ENCODE measurements at places on chromosomes 7 and 10. TPM values are rescaled to one million over a fixed set of nuclear protein-coding genes. Genes with fewer than 3 reads are reported as not detected.

The RASA4B gene
- 19.8 TPM for total RNA-seq

The FKBP6 gene
- total RNA-seq, result 0.11 TPM

DNA sequence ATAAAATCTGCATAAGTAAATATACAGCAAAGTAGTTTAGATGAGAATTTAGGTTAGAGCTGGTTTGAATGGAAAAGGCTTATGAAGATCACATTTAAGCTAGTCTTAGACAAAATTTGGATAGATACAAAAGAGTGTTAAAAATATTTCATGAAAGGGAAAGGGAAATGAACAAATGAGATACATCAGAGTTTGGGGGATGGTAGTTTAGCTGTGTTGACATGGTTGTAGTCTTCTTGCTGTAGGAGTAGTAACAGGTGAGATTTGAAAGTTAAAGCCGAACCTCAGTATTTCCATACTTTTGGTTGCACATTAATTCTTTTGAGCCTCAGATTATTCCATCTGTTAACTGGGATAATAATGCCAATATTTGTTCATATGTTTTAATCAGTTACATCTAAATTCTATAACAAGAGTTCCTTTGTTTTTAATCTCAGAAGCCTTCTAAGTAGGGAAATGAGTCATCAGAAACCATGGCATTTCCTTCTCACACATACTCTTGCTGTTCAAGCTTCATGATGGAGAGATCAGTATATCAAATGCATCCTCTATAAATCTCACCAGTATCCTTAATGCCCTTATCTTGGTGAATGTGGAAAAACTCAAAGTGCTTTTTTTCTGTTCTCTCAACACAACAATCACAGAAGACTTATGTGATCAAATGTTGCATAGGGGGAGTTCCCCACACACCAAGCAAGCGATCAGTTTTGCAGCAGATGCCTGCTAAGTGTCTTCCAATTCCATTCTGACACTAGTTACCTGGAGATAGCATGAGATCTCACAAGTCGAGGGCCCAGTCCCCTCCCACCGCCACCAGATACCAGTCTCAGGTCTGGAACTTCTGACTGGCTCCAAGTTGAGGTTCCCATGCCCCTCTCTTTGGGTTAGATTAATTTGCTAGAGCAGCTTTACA lies 84.7 kb downstream of the MAPK8 start:
- no peak for DNase-seq

GRCh38 chr7:150931199-150931869 lies 46.8 kb downstream of the KCNH2 start:
- peak; percentile 92 for DNase-seq

- no peak for DNase-seq
Measured at GRCh38 chr10:103793429-103793828, 61.9 kb downstream of the SH3PXD2A start.

GRCh38 chr7:17094963-17095574 lies 203.4 kb upstream of the AHR start:
- no peak for DNase-seq

DNA sequence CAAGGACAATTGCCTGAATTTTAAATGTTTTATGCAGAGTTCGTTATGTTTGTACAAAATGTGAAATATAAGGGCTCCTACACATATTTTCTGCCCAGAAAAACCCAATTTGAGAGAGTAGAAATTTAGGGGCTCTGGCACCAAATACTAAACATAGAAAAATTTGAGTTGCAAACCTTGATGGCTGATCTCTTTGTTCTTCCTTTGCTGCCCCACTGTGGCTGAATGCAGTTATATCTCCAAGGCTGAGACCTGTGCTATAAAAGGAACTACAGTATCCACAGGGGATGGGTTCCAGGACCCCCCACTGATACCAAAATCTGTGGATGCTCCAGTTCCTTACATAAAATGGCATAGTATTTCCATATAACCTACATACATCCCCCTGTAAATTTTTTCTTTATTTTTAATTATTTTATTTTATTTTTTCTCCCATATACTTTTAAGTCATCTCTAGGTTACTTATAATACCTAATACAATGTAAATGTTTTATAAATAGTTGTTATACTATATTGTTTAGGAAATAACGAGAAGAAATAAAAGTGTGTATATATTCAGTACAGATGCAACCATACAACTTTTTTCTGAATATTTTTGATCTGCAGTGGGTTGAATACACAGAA lies 22.5 kb downstream of the CFAP43 start:
- peak; percentile 63 for DNase-seq

DNA sequence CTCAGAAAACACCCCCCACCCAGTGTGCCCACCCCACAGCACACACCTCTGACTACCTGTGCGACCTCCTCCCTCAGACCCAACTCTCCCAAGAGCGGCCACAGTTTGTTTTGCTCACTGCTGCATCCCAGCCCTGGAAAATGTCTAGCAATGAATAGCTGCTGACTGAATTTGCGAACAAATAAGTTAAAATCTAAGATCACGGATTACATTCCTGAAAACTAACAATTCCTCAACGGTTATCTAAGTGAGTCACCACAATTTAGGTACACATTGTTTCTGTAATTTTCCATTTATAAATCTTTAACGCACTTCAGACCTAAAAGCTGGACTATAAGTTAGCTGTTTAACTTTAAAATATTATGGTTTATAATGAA lies 235.2 kb downstream of the ZMYND11 start:
- no peak for DNase-seq
